Non-pigmented ciliary epithelial cell (primary cell): ENCODE measurements at places on chromosomes 2 and 18.

DNA sequence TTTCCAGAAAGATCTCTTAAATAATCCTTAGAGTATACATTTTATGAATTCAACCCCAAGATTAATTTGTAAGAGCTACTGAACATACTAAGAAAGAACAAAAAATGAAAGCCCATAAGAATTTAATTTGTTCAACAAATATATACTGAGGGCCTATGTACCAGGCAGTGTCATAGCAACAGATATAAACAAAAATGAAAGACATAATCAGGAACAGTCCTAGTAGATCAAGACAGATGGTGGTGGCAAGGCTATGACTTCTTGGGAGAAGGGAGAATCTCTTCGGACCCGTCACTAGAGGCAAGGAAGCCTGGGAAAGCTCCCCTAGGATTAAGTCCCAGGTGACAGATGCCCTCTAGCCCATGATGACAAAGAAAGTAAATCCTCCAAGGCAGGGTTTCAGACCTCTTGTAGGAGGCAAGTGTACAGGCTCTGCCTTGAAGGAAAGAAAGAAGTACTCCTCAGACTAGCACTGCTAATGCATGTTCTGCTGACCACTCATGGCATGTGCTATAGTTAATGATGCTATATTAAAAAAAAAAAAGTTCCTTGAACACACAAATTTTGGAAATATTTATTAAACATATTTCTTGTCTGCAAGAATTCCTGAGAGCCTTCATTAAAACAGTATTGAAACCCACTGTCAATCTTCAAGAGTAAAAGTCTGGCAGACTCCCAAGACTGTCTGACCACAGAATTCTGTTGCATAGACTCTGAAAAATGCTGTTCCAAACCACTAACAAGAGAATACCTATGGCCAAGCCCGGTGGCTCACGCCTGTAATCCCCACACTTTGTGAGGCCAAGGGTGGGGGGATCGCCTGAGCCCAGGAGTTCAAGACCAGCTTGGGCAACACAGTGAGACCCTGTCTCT lies 31.5 kb downstream of the NOL10 start:
- peak; percentile 67 for DNase-seq

GRCh38 chr2:176172007-176172894 lies 15.1 kb downstream of the HOXD3 start:
- no peak for DNase-seq

DNA sequence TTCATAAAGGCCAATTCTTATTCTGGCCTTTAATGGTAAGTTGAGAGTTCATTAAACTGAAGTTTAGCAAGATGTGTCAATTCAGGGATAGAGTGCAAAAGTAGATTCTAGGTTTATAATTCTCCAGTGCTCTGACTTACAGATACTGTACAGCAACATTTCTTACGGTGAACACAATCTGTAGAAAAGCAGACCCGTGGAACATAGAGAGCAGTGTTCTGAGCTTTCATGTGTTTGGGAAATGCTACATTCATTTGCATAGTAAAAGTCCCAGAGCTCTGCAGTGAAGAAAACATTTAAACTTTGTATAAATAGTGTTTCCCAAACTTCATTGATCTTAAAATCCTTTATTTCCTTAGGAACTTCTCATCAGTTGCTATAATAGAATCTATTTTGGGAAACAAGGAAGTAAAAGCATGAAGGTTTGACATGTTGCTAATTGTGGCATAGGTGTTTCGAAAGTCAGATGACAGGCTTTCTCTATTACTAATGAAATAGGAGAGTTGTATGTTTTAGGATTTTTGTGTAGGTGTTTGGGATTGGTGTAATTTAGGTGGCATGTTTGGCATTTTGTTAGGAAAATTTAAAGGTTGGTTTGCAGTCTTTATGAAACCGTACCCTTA lies 138.2 kb downstream of the ASXL3 start:
- no peak for DNase-seq

DNA sequence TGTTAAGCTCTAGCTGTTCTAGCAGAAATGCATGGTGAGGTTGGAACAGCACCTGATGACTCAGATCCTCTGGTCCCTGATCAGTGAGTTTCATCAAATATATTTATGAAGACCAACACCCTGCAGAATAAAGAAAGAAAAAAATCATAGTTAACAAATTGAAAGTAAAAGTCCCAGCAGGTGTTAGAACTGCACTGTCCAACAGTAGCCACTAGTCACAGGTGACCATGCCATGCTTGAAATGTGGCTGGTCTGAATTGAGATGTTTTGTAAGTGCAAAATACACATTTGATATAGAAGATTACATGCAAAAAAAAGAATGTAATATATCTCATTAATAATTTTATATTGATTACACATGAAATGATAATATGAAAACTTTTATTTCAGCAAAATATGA lies 1010.7 kb upstream of the ZEB2 start:
- no peak for DNase-seq

DNA sequence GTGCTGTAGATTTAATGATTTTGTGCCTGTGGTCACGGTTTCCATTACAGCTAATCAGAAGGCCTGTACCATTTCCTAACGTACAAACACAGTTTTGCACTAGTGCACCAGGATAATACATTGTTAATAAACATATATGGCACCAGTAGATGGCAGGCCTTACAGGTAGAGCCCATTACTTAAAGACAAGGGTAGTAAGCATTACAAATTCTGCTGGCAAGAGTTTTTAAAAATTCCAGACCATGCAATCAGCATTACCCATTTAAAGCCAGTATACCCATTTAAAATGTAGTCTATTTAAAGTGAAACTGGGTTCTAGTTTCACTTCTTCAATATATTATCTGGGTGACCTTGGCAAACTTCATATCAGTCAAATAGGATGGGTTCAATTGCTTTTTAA lies 224.2 kb downstream of the NUP35 start:
- DNase-seq: no peak

DNA sequence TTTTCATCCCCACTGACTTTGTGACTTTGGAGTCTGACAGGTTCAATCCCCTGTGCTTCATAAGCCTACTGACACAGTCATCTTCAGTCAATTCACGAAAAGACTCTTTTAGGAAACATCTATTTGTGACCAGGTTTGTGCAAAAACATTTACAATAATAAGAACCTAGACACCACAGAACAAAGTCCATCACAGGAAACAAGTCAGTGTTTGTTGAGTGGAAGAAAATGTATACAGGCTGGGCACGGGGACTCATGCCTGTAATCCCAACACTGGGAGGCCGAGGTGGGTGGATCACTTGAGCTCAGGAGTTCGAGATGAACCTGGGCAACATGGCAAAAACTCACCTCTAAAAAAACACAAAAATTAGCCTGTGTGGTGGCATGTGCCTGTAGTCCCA lies 49.7 kb downstream of the TGFA start:
- DNase-seq: no peak

DNA sequence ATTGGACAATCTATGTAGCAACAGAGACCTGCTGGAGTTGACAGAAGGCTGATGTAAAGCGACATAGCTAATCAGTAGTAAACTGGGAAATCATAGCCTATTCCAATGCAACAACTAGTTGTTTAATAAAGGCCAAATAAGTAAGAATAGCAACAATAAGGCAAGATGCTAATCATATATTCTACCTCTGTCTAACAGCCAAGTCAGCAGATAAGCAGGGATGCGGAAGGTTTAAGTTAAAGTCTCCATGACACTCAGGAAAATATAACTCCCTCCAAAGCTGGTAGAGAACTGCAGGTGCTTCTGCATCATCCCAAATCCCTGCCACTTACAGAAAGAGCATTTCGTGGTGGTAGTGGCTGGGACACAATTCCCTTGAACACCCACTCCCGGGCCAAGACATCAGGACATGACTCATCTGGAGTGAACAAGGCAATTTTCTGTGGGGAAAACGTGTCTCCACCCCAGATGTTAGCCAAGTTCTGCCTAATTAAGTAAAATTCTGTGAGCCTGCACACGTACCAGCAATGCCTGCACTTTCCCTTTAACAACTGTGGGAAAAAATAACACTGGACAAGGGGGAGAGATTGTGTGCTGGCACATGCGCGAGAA lies 413.6 kb upstream of the ID2 start:
- no peak for DNase-seq

GRCh38 chr2:240095556-240096523 lies 40.3 kb downstream of the COPS9 start:
- no peak for DNase-seq

DNA sequence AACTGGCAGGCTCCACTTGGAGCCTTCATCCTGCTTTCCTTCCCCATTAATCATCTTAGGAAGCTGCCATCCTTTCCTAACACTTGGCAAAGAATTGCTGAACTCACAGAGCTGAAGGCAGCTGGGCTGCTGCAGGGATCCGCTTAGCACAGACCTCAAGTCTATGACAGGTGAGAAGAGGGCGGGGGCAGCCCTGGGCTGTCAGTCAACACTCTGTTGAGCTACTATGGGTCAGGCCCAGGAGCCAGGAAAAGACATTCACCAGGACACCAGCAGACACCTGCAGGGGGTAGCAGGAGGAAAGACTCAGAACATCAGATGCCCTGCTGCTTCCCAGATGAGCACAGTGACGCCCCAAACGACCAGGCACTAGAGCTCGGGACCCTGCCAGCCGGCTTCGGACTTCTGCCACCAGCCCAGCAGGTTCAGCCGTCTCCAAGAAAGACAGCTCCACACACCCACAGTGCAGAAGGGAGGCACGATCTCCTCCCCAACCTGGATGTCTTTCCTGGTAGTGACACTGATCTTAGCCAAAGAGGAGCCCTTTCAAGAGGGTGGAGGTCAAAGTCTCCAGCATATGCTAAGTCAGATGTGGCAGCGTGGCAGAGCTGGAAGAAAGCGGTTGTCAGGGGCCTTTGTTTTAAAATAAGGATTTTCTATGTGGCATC lies 55.2 kb downstream of the SNORC start:
- no peak for DNase-seq

- no peak for DNase-seq
Measured at GRCh38 chr2:33457556-33458247, 18.7 kb upstream of the RASGRP3 start.

DNA sequence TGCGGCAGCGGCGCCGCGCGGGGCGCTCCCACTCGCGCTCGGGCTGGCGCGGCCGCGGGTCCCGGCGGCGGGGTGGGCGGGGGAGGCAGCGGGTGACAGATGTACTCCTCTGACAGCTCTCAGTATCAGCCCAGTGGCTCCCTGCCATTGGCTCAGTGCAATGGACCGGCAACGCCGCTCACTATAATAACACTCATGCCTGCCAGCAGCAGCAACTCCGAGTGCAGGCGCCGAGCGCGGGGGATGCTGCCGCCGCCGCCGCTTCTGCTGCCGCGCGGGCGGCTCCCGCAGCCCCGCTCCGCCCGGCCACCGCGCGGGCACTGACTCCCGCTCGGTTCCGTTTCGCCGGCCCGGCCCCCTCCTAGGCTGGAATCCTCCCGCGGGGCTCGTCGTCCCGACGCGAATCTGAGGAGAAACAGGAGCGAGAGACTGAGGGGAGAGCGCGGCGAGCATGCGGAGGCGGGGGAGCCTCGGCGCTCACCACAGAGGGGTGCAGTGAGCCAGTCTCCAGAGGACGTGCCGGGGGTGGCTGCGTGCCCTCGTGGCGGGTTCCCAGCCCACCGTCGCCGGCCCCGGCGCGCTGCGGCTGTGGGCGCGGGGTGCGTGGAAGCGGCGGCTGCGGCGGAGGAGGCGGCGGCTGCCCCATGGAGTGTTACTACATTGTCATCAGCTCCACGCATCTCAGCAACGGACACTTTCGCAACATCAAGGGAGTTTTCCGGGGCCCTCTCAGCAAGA lies at the start of gene ZNF804A:
Gene ZNF804A, plus strand, starts transcription at position 214 of the 738 bp plus-strand sequence. Its CDS starts 431 bp downstream, at position 645.
- no peak for DNase-seq

DNA sequence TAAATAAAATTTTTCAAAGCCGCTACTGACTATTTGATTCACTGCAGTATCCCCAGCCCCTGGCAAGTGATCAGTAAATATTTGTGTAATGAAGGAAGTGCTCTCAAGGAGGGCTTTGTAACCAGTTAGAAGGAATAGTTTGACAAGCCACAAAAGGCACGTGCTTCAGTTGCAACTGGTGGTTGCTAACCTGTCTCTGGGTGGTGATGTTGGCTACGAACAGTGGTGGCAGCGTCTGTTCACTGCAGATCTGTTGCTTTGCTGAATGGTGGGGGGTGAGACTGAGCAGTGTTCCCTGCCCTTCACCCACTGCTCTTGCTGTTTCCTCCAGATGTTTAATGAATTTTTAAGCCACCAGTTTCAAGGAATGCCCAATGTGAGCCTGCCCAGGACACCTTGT lies 73.9 kb upstream of the SIX2 start:
- DNase-seq: no peak

GRCh38 chr18:2310886-2311285 lies 260.4 kb downstream of the METTL4 start:
- DNase-seq: no peak

DNA sequence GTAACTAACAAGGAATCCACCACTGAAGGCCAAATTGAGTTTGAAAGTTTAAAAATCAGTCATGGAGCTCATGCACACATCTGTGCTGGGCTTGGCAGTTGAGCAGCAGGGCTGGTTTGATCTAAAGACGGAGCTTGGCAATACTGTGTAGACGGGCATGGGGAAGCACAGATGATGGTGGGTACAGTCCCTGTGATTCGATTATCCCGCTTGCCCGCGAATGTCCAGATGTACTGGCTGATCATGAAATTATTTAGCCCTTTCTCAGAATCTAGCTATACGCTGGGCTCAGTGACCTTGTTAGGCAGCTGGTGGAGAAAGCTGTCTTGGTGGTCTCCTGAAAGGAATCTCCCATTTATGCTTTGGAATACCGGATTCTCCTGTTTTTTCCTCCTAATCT lies 74.8 kb upstream of the SOX11 start:
- DNase-seq: no peak

DNA sequence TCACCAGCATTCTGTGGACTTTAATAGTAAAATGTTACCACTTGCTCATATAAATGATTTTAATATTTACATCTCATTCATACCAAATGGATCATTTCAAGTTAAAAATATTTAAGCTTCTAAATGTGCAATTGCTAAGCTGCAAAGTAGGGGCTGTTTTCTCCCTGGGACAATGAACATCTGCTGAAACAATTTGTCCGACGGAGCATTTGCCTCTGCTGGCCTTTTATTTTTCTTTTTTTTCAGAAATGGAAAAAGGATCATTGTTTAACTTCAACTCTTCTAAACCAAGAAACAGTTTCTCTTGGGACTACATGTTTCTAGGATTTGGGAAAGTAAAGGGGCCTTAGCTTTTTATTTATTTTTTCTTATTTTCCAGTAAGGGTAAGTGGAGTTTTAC lies 43.8 kb upstream of the ITPRID2 start:
- DNase-seq: no peak

DNA sequence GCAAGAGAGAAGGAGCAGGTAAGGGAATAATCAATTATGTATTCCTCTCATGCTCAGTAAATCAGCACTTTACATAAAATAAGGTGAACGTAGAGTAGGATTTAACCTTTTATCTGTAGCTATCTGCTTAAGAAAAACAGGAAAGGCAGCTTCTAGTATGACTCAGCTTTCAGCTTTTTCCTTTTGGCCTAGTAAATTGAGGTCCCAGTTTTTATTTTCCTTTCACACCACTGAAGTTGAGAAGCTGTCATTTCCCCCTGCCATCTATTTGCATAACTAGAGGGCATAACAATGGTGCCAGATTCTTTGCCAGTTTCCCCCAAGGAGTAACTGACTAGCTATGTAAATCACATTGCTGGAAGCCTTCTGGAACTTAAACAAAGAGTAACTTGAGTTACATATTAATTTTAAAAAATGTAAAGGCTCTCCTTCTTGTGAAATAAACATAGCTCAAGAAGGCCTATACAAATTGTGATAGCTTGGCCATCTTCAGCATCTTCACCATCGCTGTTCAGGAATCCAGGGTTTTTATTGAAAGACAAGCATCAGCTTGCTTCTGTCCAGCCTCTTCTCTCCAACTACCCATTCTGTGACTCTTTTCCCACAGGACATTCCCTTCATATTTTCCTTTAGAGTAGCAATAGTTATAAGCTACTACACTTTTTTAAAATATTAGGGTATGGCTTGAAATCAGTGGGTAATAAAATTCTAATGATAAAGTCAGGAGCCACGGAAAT lies 97.0 kb downstream of the KYNU start:
- no peak for DNase-seq

GRCh38 chr18:79964330-79965118 lies at the start of gene HSBP1L1:
Gene HSBP1L1, plus strand, starts transcription at chr18:79964643. Its CDS starts 93 bp downstream, at chr18:79964736.
- DNase-seq: no peak
